GM19239 (cell line): ENCODE measurements at places on chromosomes 4 and X.

DNA sequence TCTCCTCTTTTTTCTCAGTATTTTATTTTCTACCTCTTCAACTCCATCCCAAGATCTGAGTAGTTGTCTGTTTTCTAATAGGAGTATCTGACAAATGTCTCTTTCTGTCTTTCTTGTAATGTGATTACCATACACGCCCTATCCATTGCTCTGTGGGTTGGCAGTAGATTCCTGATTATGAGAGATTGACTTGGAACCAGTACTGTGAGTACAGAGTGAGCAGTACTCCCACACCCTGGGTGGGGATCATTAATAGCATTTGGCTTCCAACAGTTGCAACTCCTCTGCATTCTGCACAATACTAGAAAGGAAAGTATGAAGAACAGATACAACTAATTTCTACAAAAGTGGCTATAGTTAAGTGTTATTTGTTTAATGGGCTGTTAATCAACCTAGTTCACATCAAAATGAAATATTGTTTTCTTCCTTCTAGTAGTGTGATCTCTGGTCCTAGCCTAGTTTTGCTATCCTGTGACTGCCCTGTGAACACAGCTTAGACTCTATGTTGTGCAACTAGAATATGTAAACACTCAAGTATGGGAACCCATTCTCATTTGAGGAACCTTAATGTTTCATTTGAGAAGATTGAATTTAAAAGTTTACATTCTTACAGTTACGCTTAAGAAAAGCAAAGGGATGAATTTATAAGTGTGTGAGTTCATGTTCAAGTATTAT is 112.9 kb downstream of the PTPN13 start:
- DNase-seq, result no peak

- peak; percentile 1 for DNase-seq
Observed at GRCh38 chrX:115560978-115561604, at the start of gene PLS3. Gene PLS3, plus strand, starts transcription at chrX:115561174. Its CDS starts 49,077 bp downstream, at chrX:115610251.

DNA sequence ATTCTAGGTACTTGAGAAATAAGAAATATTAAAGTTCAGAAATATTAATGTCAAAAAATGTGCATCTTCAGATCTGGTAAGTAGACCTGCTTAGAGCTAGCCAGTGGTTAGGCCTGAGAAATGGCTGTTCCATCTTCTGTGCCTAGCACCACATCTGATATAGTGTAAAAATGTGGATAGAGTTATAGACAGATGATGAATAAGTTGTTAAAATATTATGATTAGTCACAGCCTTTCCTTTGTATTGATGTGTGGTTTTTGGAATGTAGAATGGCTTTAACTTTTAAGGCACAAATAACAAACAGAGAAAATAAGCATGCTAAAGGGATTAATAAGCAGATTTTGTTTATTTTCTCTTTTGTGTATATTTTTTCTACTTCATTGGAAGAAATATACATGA is 133.5 kb upstream of the NUDT6 start:
- no peak for DNase-seq

- no peak for DNase-seq
Observed at GRCh38 chrX:133677123-133678063, 262.1 kb upstream of the GPC4 start.

GRCh38 chr4:140111256-140111655 is 42.7 kb downstream of the MAML3 start:
- no peak for DNase-seq

GRCh38 chr4:37935026-37935425 is 25.2 kb upstream of the PTTG2 start:
- no peak for DNase-seq

- DNase-seq, result no peak
Observed at GRCh38 chr4:149584722-149585121, 230.9 kb downstream of the IQCM start.

DNA sequence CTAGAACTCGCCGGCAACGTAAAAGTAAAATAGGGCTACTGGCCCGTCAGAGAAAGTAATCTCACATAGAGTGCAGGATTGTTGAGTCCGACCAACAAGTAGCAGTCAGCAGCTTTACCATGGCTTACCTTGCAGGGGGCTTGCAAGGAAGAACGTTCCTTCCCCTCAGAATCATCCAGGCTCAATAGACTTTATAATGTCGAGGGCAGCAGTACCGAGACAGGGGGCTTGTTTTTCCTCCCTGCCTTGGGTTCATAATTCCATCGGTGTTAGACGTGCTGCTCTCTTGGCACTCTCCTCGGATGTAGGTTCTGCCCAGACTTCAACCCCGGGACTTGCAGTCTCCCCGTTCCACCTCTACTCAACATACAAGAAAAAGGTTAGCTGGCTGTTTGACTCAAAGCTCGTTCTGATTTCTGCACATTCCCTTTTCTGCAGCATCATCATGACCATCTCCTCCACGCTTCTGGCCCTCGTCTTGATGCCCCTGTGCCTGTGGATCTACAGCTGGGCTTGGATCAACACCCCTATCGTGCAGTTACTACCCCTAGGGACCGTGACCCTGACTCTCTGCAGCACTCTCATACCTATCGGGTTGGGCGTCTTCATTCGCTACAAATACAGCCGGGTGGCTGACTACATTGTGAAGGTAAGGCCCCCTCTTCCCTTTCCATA is 1.5 kb downstream of the SLC10A4 start:
- DNase-seq, result no peak

- DNase-seq, result no peak
Observed at GRCh38 chr4:187171706-187172339, 448.2 kb upstream of the FAT1 start.

DNA sequence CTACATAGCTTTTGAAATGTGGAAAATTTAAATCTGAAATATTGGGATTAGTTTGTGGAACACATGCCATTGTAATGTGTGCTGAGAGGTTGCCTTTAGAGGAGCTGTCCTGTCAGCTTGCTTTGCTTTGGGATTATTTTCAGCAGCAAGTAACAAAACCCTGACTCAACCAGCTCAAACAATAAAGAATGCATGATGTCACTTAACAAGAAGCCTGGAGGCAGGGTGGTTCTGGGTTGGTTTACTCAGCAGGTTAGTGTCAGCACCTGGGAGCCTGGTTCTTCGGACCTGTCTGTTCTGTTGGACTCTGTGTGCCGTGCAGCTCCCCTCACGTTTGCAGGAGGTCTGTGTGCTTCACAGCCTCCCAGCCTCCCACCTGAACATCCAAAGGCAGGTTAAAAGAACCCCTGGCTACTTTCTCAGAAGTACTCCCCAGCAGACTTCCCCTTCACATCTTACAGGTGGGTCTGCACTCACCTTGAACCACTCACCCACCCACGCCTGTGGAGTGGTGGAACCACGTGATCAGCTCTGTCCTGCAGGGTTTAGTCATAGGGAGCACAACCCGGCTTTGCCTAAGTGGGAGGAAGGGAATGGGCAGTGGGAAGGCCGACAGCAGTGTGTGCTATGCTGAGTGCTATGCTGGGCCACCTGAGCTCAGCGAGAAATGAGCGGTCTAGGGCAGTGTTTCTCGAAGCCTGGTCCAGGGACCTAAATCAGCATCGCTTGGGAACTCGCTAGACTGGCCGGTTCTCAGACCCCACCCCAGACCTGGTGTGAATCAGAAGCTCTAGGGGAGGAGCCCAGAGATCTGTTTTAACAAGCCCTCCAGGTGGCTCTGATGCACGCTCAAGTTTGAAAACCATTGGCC is 20.4 kb downstream of the TMEM131L start:
- no peak for DNase-seq

DNA sequence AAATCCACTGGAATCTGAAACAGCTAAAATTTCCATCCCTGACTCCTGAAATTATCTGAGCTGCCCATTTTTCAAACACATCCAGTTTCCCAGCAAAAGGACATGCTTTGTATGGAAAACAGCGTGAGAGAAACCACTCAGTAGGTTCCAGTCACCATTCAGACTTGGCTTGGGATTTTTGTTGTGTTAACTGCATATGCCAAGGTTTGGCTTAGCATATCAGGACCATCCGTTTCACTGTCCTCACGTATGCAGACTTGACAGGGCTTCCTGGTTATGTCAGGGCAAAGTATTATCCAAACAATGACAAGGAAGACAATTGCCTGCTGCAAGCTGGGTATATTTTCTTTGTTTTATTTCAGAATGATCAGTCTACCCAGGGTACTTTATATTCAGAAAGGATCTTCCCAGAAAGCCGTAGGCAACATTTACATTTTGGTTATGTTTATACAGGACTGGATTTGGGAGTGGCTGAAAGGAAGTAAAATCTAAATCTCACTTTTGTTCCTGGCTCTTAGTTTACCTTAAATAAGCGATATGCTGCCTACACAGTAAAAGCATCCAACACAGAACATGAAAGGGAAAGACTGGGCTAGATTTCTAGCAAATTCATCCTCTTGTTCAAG is 41.3 kb upstream of the CCKAR start:
- DNase-seq, result no peak

- no peak for DNase-seq
Observed at GRCh38 chr4:126338548-126338947, 1023.8 kb downstream of the FAT4 start.

GRCh38 chr4:139176302-139177048 is 543 bp downstream of the ELF2 start:
- DNase-seq, result peak; percentile 27

DNA sequence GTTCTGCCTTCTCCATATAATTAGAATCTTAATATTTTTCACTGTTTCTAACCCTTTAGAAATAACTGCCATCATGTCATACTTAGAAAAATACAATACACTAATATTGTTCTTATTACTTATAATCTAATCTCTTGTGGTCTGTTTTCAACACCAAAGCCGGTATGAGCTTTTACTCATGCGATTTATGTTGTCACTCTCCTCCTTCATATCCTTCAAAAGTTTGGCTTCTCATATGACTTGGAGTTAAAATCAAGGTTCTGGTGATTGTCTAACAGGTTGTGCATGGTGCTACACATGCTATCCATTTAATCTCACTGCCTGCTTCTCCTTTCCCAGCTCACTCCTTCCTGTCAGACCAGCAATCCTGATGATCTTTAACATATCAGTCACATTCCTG is 1392.9 kb downstream of the ARAP2 start:
- no peak for DNase-seq

GRCh38 chrX:13330446-13330845 is 10.6 kb upstream of the ATXN3L start:
- DNase-seq, result no peak

DNA sequence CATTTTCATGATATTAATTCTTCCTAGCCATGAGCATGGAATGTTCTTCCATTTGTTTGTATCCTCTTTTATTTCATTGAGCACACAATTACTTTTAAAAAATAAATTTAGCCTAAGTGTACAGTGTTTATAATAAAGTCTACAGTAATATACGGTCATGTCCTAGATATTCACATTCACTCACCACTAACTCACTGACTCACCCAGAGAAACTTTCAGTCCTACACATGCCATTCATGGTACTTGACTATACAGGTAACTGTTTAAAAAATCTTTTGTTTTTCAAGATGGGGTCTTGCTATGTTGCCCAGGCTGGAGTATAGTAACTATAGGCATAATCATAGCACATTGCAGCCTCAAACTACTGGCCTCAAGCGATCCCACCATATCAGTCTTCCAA is 348.1 kb downstream of the RAPGEF2 start:
- DNase-seq, result no peak

- DNase-seq, result no peak
Observed at GRCh38 chrX:71107762-71108360, 1.3 kb upstream of the CXorf65 start.

DNA sequence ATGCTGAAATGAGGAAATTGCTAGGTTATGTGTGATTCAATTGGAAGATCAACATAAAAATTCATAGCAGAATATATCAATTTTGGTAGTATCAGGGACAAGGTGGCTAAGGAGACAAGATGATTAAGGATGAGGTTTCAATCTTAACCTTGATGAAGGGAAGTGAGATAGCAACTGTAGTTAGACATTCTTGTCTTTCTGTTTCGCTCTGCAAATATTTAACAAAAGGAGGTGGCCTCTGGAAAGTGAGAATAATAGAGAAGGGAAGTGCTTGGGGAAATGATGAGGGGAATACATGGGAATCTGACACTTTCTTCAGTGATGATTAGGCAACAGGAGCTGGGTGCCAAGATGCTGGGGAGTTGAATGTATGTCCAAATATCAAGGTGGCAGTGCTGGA is 337.1 kb upstream of the PUDP start:
- DNase-seq, result no peak

DNA sequence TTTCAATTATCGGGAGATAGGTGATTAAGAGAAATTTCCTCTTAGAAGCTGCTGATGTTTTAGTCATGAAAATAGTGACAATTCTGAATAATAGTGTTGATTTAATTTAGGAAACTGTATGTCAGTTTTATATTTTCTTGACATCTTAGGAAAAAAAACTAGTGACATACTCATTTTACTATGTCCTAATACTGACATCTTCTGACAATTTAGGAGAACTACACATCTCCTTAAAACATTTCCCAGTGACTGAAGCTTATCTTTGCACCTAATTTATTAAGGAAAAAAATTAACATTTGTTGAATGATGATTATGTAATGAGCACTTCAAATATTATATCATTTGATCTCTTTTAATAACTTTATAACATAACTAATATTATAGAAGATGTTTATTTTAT is 42.0 kb upstream of the RBMXL3 start:
- no peak for DNase-seq

GRCh38 chr4:188879598-188879997 is 740.4 kb downstream of the TRIML1 start:
- DNase-seq, result no peak

DNA sequence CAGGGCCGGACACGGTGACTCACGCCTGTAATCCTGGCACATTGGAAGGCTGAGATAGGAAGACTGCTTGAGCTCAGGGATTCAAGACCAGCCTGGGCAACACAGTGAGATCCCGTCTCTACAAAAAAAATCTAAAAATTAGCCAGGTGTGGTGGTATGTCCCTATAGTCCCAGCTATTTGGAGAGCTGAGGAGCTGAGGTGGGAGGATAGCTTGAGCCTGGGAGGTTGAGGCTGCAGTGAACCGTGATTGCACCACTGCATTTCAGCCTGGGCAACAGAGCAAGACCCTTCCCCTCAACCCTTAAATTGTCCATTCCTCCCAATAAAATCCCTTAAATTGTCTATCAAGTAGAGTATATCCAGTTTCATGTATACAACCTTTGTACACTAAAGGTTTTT is 17.0 kb downstream of the OTUD6A start:
- DNase-seq, result no peak

DNA sequence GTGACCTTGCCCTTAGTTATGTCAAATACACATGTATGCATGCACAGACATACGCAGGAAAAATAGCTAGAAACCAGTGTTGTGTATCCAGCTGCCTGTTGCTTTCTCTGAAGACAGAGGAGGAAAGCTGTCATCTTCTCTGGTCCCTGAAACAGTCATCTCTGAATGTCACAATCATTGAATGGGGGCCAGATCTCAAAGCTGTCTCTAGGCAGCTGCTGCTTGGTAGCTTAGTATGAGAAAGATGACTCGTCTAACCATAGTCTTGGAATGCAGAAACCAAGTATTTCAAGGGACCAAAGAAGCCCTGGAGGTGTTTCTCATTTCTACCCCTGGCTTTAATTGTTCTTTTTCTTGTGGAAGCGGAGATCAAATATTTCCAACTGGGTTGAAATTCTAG is 4.0 kb downstream of the GRIA3 start:
- no peak for DNase-seq

DNA sequence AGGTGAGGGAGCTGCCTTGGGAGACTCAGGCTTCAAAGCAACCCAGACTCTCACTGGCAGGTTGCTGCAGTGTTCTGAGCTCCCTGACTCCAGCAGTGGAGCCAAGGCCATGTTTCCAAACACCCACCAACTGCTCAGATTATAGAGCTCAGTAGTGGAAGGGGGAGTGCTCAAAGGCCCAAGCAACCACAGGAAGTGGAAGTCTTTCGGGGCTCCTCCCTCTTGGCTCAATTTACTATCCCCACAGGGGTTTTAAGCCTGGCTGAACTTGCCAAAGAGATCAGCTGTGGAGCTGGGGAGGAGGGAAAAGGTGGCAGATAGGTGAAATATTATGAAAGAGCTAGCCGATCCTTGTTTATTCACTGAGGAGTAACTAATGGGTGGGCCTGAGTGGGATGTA is 82.5 kb downstream of the HPRT1 start:
- DNase-seq, result no peak
